ENCODE measurements at places on chromosomes 16 and 17.

DNA sequence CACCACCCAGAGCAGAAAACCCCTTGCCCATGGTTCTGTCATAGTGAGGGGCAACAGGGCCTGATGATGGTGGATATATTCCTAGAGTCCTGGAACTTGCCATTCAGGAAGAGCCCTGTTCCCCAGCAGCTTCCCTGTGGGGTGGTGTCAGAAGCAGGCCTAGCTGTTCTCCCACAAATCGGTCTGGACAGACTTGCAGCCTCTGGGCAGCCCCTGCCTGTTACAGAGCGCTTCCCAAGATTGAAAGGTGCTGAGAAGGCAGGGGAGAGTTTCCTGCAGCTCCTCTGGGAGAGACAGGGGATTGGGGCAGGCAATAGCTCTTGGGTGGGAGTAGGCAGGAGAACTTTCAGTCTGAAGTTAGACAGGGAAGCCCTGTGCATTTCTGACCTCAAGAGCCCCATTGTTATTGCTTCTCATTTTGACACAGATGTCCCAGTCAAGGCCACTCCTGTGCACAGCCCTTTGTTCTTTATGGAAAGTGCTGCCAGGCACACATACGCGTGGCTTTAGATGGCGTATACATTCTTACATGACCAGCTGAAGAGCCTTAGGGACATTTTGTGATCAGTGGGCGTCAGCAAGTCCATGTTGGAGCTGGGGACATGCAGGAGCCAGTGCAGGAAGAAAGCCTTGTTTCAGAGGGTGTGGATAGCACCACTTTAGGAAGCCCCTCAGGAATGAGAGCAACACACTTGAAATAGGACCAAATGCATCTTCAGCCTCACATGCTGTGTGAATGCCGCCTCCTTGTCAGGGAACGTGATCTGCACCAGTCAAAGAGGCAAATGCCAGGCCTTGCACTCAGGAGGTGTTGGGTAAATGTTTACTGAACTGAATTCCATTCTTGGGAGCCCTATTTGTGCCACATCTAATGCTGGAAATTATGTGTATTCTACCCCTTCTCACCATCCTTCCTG lies 67.5 kb downstream of the GNAO1 start:
- DNase-seq = no peak

DNA sequence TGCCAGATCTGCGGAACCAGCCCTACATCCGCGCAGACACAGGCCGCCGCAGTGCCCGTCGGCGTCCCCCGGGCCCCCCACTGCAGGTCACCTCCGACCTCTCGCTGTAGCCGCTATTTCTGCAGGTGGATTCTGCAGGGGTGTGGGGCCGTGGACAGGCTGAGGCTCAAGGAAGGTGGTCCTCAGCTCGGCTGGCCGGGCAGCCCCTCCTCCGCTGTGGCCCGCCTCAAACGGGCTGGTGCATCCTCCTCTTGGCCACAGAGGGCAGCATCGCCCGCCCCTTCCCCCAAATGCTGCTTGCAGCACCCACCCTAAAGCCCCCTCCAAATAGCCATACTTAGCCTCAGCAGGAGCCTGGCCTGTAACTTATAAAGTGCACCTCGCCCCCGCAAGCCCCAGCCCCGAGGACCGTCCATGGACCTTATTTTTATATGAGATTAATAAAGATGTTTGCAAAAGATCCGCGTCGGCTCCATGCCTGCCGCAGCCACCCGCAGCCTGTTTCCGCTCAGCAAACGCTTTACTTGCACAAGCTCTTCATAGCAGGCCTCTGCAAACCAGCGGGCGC lies 14.9 kb downstream of the SPATA32 start:
- DNase-seq = no peak

- no peak for DNase-seq
These were observed 4.0 kb upstream of the BRD7 start for GRCh38 chr16:50372611-50373344.

- DNase-seq = no peak
These were observed 744 bp upstream of the PLXDC1 start for GRCh38 chr17:39151943-39152818.

DNA sequence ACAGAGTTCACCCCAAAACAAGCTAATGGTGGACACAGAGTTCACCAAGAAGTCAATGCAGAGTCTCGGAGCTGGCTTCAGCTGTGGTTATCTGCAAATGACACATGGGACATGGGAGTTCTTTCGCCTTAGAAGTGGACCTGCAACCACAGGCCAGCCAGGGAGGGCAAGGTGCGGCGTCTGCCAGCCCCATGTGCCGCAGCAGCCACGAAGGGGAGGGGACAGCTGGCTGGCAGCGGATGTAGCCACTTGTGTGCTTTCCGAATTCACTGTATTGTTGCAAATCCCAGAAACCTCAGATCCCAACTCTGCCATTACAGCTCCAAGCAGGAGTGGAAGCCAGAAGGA lies 24.8 kb downstream of the LMF1 start:
- no peak for DNase-seq

DNA sequence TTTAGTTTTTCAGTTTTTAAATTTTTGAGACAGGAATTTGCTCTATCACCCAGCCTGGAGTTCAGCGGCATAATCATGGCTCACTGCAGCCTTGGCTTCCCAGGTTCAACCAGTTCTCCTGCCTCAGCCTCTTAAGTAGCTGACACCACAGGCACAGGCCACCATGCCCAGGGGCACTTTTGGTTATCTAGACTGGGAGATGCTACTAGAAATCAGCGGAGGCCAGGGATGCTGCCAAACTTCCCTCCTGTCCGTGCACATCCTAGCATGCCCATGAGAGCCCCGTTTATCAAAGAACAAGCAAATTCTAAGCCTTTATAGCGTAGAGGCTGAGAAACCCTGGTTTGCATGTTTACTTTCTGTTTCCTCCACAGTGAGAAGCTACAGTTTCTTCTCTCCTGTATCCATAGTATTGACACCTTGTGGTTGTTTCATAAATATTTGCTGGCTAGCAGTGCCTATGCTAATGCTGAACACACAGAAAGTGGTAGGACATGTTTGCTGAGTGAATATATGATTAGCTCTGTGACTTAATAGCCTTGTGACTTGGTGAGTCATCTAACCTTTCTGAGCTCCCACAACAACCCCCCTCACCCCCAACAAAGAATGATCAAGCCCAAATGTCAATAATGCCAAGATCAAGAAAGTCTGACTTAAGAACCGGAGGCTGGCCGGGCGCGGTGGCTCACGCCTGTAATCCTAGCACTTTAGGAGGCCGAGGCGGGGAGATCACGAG lies 39.2 kb upstream of the MAF start:
- DNase-seq = no peak

DNA sequence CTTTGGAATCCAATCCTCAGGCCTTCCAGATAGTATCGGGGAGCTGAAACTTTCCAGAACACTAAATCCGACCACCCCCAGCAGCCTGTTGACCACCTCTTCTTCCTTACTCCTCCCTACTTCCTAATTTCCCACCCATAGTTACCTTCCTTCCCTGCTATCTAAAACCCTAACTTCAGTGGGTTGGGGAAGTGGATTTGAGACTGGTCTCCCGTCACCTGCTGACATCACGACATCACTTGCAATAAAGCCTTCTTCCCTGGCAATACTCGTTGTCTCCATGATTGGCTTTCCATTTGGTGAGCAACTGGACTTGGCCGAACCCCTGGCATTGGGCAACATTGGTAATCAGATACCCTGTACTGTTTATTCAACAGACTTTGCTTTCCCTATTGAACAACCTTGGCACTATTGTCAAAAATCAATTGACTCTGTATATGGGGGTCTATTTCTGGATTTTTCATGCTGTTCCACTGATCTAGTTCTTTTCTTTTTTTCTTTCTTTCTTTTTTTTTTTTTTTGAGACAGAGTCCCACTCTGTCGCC lies 11.8 kb upstream of the FOXK2 start:
- no peak for DNase-seq

- no peak for DNase-seq
These were observed 30.7 kb upstream of the ARL6IP1 start for GRCh38 chr16:18832006-18832405.

DNA sequence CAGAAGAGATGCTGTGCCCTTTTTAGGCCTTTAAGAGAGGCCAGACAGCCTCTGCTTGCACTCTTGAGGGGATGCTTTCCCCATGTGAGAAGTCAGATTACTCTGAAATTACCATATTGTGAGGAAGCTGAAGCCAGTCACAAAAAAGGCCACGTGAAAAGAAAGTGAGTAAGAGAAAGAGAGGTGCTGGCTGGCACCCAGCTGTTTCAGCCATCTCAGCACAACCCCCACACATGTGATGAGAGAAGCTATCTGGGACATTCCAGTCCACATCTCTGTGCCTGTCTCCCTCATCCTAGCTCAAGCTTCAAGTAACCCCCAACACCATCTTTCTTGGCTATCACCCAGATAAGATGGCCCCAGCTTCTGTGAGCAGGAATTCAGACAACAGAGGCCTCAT lies 131.4 kb downstream of the HS3ST2 start:
- DNase-seq = no peak

- DNase-seq = no peak
These were observed 2.9 kb downstream of the GLP2R start for GRCh38 chr17:9828296-9829295.

Measured in activated CD4-positive, alpha-beta T cell treated with anti-CD3 and anti-CD28 coated beads for 1 hour (primary cell).